ENCODE measurements at places on chromosomes 7 and 10. TPM values are rescaled to one million over a fixed set of nuclear protein-coding genes. Genes with fewer than 3 reads are reported as not detected.

Gene PDGFA
- total RNA-seq: 2.4 TPM

Gene GARIN1A
- total RNA-seq: 0.21 TPM

Gene MYO1G
- 0.26 TPM for total RNA-seq

Gene TUBAL3
- total RNA-seq: not detected

Gene GNAI1
- 59.5 TPM for total RNA-seq

Gene CDHR3
- 3.1 TPM for total RNA-seq

Gene AKR1E2
- 7.1 TPM for total RNA-seq

DNA sequence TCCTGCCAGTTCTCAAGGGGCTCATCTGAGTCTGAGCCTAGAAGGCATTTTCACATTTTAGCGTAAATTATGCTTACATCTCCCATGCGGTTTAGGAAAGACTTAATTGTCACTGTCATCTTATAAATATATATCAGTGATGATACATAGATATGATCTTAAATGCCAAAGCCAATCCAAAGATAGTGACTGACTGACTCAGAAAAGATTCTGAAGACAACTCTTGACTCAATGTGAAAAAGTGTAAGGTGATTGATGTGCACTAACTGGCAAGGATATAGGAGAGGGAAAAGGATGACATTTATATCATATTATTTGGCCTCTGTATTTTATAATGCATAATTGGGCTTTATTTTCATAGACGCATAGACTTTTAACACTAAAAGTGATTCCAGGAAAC, 84.9 kb upstream of the LRRN3 start:
- no peak for DNase-seq

GRCh38 chr7:134028853-134029252, 98.3 kb upstream of the LRGUK start:
- no peak for DNase-seq

DNA sequence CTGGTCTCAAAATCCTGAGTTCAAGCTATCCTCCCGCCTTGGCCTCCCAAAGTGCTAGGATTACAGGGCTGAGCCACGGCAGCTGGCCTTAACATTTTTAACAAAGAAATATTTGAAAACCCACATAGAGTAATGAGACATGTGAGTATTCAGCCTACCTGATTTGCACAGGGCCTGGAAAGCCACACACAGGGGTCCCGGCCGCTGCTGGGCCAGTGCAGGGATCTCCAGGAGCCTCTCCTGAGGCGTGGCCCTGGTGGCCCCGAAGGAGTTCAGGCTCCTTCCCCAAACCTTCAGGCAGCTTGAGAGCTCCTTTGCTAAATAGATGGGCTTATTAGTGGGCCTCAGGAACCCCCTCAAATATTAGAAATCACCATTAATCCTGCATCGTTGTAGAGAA, 18.7 kb downstream of the CNPY1 start:
- no peak for DNase-seq

GRCh38 chr7:69735582-69735981, 137.3 kb downstream of the AUTS2 start:
- no peak for DNase-seq

- peak; percentile 94 for DNase-seq
These were observed 10.3 kb downstream of the SUMF2 start for GRCh38 chr7:56074371-56074791.

DNA sequence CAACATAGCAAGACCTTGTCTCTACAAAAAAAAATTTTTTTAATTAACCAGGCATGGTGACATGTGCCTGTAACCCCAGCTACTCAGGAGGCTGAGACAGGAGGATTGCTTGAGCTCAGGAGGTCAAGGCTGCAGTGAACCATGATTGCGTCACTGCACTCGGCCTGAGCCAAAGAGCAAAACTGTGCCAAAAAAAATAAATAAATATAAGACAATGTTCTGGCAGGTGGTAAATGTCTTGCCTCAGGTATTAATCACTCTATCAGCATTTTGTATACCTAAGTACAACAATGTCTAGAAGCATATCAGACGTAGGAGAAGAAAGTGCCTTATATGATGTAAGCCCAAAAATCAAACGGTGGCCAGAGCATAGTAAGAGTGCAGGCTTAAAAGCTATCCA, 427.8 kb upstream of the C7orf33 start:
- DNase-seq: no peak

- no peak for DNase-seq
These were observed 73.5 kb downstream of the CLEC2L start for GRCh38 chr7:139597028-139597427.

DNA sequence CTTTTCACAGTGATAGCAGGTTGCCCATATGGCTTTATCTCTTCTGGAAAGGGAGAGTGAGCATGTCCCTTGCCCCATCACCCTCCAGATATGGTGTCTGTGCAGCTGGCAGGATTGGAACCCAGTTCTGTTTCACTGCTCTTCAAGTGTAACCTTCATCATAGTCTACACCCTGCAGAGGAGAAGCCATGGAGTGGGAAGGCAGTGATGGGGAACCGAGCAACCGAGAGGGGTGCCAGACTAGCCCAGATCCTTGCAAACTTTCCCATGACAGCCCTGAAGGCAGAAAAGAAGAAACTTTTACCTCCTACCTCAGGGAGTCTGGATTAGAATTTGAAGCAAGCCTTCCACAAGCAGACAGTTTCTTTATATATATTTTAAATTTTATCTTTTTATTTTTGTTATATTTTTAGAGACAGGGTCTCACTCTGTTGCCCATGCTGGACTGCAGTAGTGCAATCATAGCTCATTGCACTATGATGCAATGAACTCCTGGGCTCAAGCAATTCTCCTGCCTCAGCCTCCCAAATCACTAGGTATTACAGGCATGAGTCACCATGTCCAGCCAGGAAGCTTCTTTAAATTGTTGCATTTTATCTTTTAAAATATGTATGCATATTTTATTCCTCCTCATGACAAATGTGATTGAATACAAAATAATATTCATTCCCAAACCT, 133.3 kb downstream of the KCNMA1 start:
- DNase-seq: no peak

DNA sequence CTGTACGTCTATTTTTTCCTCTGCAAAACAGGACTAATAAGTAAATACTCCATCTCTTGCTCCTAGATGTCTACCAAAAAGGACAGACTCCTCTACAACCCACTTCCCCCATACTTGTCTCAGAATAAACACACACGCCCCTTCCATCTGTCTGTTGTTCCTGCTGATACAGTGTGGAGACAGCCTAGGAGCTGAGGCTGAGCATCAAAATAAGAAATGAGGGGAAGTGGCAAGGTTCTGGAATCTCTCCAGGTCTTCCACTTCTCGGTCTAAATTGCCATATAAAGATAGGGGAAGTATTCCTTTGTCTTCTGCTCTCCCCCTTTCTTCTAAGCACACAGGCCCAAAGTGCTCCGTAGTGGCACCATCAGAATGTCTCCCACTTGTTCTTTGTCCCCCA, 30.8 kb upstream of the VSIR start:
- DNase-seq: no peak

DNA sequence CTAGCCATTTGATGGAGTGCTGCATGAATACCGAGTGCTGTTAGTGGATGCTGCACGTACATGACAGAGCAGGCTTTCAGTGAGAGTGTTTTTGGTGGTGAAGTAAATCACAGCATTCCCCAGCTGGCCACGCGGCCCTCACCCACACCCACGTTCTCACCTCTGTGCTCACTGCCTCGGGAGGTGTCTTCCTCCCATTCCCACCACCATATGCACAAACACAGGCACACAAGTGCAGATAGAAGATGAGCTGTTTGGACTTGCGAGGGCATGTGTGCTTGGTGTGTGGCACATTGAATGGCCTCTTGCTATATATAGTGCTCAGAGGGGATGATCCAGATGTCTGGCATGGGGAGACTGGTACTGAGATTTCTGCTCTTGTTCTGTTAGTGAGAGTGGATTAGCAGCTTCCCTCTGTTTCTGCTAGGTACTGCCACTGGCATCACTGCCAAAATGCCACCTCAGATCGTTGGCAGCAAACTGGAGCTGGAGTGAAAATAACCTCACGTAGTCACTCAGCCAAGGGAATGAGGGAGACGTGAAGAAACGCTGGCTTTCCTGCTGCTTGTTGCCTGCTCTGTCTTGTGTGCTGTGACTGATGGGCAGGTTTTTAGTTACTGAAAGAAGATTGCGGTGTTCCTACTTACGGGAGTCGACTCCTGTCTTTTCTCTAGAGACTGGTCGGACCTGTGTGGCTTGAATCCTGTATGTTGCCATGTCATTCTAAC, 19.1 kb downstream of the DNAJB6 start:
- DNase-seq: no peak

DNA sequence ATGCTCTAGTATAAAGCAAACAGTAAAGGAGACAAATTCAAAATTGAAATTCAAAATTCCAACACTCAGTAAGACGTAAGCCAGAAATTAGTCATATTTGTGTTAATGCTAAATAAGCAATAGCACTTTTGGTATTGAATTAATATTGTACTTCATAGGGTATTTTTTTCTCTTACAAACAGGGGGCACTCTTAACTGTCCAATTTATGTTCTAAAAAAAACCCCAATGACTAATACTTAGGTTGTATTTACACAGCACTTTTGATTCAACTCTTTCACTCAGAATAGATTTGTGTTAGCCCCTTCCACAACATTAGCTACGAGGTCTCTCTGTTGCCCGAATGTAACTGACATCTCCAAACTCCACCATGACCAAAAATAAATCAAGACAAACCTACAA, 284.9 kb upstream of the COBL start:
- peak; percentile 20 for DNase-seq
